GM04503 (cell line): ENCODE measurements at places on chromosomes 2 and 18.

DNA sequence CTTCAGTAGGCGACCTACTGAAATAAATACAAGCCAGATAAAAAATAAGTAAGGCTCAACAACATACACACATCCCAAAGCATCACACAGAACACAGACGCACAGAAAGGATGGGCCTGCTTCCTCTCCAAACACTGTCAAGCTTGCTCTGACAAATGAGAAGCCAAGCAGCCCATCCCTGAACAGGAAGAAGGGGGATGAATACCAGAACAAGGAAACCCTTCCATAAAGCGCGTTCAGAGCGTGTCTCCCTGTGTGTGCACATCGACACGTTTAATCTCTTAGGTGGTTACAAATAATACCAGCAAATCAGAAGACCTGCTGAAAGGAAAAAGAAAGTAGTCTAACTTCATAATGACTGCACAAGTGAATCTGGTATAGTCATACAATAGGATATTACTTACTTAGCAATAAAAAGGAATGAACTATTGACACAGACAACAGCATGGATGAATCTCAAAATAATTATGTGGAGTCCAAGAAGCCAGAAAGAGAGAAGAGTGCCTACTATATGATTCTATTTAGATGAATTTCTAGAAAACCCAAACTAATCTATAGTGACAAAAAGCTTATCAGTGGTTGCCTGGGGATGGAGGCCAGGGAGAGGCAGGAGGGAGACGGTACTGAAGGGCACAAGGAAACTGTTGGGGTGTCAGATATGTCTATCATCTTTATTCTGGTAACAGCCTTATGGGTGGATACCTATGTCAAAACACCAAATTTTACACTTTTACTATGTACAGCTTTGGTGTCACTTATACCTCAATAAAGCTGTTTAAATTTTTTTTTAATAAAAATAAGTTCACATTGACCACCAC lies 26.8 kb downstream of the MBOAT2 start:
- DNase-seq: no peak

DNA sequence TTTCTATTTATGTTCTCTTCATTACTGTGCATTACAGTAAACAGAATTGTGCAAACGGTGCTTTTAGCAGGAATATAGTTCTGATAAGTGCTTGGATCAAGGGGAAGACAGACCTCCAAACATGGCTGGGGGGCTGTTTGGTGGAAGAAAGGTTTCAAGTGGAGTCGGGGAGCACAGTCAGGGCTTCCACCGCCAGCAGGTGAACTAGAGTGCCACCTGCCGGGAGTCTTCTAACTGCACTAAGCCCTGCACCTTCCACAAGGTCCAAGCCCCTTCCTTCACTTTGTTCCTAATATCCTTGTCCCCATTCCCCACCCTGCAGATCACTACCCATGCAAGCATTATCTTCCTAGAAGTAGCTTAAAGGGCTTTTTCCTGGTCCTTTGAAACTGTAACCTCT lies 11.1 kb downstream of the ONECUT2 start:
- no peak for DNase-seq

DNA sequence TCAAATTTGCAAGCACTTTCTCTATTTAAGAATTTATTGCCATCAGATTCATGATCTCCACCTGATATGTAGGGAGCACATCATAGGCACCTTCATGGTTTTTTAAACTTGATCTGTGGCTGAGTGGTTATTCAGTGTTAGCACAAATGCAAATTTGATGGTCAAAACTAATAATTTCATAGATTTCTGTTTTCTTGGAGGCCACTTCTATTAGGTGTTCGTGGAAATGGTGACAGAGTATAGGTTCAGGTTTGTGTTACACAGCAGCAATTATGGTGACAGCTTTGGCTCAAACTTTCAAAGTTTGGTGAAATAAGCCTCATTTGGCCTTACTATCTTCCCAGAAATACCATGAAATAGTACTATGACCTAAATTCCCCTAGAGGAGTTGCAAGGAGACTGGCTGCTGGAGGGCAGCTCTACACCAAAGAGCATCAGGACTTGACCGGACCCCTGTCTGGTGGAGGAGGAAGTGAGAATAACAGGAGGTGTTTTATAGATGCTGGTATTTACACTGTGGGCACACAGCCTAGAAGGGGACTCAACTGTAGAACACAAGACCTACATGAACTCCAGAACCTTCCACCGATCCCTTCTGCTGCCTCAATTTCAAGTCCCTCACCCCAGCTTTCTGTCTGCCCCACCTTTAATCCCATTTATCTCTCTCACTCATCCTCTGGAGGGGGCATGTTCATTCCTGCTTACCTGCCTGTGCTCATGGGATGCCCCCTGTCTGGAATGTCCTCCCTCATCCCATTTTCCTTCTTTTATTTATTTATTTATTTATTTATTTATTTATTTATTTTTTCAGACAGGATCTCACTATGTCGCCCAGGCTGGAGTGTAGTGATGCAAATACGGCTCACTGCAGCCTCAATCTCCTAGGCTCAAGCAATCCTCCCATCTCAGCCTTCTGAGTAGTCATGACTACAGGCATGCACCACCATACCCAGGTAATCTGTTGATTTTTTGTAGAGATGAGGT lies 132.9 kb upstream of the SIX2 start:
- DNase-seq: no peak

- DNase-seq: no peak
Observed at GRCh38 chr2:108637304-108637669, 82.0 kb upstream of the RANBP2 start.

GRCh38 chr18:43312891-43313290 lies 35.6 kb upstream of the SYT4 start:
- DNase-seq: no peak

- no peak for DNase-seq
Observed at GRCh38 chr2:217160978-217161973, 301.4 kb upstream of the TNP1 start.

DNA sequence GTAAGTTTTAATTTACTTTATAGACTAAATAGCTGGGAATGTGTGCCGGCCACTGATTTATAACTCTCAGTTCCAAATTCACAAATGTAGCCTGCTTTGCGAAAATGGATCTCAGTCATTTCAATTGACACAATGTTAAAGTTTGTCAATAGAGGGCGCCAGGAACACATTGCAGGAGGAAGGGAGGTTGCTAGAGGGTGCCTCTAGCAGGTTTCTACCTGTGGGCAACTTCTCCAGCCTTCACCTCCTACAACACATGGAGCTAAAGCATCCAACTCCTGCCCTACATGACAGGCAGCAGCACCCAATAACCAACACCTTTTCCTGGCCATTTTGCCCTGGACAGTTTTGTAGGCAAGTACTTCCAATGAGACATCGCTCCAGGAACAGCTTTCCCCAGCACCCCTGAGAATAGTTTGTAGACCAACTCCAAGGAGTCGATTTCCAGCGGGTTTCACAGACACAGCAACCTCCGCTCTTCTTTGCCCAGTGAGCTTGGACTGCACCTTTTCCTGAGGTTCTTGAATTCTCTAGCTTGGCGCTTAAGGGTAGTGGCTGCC lies 784.8 kb upstream of the CDH2 start:
- DNase-seq: no peak

- DNase-seq: no peak
Observed at GRCh38 chr2:128834207-128834879, 515.7 kb upstream of the HS6ST1 start.

GRCh38 chr2:18924886-18925285 lies 335.5 kb upstream of the NT5C1B start:
- DNase-seq: no peak

- no peak for DNase-seq
Observed at GRCh38 chr2:176158855-176159662, 2.0 kb downstream of the HOXD3 start.

DNA sequence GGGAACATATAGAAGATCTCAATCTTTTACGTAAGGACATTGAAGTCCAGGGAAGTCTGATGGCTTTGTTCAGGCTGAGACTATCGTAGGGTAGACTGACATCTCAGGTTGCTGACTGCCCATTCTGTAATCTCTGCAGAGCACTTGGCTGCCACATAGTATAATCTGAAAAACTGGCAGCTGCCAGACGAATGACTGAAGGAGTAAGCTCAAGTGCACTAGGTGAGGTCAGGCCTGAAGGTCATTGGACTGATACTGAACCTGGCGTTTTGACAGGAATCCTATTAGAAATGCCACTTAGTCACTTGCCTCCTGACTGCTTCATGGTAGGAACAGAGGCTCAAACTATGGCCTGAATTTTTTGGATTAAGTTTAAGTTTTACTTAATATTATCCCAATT lies 23.5 kb downstream of the GPD2 start:
- DNase-seq: no peak

GRCh38 chr2:228479014-228479413 lies 297.5 kb upstream of the SPHKAP start:
- DNase-seq: no peak

DNA sequence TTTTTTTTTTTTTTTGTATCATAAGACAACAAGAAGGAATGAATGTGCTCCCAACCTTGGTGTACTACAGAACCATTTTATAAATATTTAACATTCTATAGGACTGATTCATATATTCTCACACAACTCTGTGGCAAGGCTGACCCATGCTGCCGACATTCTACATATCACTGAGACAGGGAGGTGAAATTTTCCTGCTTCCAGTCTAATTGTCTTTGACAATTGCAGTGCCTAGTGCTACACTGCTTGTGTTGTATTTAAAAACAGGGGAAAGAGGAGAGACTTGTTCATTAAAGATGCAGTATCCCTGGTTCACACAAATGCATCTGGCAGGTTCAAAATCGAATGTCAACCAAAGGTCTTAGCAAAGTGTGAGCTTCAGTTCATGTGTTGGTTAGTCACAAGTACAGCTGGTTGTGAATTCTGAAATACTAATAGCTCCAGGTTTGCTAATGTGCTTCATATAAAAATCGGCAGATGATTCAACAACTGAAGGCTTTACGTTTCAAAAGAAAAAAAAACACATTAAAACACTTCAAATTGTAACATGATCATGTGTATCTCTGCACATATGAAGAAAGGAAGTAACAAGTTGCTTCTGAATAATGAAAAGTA lies 130.8 kb downstream of the FIGN start:
- DNase-seq: peak; percentile 2

DNA sequence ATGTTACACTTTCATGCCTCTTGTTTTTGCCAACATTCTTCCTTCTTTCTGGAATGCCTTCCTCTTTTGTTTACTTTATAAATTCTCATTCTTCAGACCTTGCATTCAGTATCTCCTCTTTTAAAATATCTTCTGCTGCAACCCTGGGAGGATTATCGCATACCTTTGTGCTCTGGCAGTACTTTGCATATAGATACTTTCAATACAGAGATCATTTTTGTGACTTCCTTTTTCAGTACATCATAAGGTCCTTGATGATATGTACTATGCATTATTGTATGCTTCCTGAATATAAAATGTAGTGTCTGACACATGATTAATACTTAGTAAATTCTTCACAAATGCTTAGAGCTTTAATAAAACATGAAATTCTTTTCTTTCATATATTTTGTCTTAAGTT lies 538.7 kb downstream of the TRIB2 start:
- no peak for DNase-seq

GRCh38 chr2:206443735-206444527 lies 599 bp downstream of the ADAM23 start:
- no peak for DNase-seq

GRCh38 chr2:105804266-105804665 lies 59.6 kb downstream of the NCK2 start:
- no peak for DNase-seq

DNA sequence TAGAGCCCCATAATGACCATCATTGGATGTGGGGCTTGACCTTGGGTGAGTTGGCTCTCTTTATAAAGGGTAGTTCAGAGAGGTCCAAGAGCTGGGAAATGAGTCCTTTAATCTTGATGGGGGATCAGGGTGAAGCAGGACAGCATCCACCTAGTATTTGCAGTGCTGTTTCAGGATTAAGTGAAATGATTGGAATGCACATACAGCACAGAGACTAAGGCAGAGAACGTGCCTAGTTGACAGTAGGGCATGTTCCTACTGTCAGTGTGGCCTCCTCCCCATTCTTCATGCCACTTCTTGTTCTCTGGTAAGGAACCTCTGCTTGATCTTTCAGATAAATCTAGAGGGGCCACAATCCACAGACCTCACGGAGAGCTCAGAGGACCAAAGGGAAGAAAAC lies 78.9 kb downstream of the TRIM43 start:
- DNase-seq: no peak

DNA sequence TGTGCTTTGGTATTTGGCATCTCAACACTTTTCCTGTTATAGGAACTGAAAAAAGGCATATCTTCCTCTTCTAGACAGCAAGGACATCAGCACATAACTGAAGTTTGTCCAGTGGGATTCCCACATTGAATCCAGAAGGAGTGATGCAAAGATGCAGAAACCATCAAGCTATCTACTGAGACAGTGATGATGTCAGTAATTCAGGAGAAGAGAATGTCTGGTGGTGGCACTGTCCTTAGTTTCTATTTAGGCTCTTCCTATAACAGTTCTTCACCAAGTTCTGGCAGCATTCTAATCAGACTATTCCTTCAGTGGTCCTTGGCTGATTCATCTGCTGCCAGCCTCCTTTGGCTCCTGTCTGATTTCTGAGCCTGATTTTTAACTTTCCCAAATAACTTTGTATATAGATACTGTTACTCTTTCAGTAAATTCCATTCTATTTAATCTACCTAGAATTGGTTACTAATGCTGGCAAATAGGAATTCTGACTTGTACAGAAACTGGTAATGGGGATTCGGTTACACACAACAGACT lies 56.6 kb upstream of the AGPS start:
- no peak for DNase-seq

- DNase-seq: no peak
Observed at GRCh38 chr2:226483143-226483542, 316.5 kb downstream of the IRS1 start.

- peak; percentile 72 for DNase-seq
Observed at GRCh38 chr2:205706769-205707381, 24.6 kb downstream of the NRP2 start.

- DNase-seq: no peak
Observed at GRCh38 chr18:23291456-23292205, 156.3 kb downstream of the CABLES1 start.

- DNase-seq: no peak
Observed at GRCh38 chr18:79848579-79849327, 51.0 kb downstream of the KCNG2 start.

- no peak for DNase-seq
Observed at GRCh38 chr2:36168115-36168514, 187.5 kb upstream of the CRIM1 start.

- DNase-seq: no peak
Observed at GRCh38 chr2:192499476-192499875, 304.7 kb upstream of the TMEFF2 start.

- no peak for DNase-seq
Observed at GRCh38 chr2:223854741-223855140, 17.4 kb upstream of the AP1S3 start.

- no peak for DNase-seq
Observed at GRCh38 chr18:22639026-22639463, 221.3 kb upstream of the CTAGE1 start.
